Glomerular endothelial cell (primary cell): ENCODE measurements at places on chromosomes 4 and X. TPM values are rescaled to one million over a fixed set of nuclear protein-coding genes. Genes with fewer than 3 reads are reported as not detected.

DNA sequence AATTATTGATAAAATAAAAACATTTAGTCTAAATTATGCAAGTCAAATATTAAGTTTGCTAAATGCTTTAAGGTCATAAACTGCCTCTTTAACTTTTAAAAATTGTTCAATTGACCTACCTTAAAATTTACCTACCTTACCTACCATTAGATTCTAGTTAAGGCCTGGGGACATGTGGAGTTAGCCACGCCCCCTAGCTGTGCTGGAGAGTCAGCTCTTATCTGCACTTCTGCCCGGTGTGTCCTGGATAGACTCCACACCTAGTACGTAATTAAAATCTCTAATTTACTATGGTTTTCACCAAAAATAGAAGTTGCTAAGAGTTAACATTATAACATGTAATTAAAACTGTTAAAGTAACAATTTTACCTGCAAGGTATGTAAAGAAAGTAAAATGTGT lies 22.7 kb downstream of the TENM3 start:
- no peak for DNase-seq

DNA sequence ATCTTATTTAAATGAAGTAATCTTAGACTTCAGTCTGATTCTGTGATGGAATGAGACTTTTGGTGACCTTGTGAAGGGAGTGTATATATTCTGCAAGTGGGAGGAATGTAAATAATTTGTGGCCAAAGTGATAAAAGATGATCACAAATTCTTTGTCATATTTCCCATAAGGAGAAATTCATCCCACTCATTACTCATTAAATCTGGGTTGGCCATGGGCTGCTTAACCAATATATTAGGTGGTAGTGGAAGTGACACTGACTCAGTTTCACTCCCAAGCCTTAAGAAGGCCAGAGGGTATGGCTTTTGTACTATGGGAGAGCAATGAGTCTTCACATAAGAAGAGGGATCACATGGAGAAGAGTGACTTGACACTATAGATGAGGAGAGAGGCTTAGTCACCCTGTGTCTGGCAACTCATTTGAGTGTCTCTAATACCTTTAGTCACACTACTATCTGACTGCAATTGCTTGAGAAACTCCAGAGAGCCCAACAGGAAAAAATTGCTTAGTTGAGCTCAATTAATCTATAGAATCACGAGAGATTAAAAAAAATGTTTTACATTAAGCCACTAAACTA lies 408.2 kb upstream of the PITX2 start:
- DNase-seq = no peak

GRCh38 chr4:71377561-71377960 lies 38.7 kb downstream of the SLC4A4 start:
- no peak for DNase-seq

- DNase-seq = no peak
Measured at GRCh38 chr4:107635735-107636134, 84.3 kb downstream of the PAPSS1 start.

- DNase-seq = no peak
Measured at GRCh38 chr4:150327262-150327780, 249.1 kb downstream of the DCLK2 start.

DNA sequence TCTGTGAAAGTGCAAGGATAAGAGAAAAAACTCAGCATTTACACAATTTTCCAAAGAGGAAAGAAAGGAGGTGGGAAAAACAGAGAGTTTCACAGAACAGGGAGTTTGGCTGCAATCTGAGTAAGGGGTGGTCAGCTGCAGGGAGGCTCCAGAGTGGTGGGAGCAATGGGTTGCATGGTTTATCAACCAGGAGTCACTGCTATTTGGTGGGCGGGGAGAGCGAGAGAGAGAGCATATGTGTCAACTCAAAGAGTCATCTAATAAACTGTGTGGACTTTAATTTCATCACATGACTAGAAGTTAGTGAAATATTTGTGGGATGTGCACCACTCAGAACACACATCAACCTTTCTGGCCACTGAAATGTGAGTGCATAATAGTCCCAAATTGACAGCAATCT lies 94.6 kb downstream of the FAM13A start:
- DNase-seq = no peak

DNA sequence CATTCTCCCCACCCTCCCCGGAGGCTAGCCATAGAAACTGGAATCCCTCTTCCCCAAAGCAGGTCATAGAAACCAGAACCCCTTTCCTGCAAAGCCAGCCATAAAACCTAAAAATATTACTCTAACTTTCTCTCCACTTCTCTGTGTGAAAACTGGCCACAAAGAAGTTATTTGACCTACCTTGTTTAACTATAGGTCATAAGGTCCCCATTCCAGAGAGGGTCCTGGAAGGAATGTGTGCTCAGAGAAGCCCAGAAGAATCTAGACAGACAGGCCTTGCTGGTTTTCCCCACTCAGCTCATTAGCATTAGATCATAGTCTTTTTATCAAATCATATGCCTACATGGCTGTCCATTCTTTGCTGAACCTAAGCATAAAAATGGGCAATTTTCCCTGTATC lies 52.8 kb upstream of the TEX13A start:
- no peak for DNase-seq

DNA sequence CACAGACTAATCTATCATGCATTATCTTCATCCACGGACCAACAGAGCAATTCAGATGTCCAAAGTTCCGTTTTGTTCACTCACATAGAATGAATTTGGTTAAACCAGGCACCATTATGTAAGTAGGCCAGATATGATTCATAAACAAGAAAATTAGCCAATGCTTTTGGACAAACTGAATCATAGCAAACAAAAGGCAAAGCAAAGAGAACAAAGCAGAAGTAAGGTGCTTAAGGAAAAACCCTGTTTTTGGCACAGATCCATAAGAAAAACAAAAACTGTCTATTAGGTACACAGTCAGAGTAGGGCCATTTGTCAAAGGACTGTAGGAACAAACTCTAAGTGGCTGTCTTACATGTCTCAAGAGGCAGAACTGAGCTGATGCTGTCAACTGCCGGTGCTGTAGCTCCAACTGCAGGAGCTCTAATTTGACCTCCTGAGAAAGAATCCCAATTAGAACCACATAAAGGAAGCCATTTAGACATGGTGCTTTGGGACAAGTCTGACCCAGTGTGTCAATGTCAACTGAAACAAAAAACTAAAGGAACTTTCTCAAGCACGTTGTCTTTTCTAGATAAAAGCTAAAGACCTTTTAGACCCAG lies 146.7 kb downstream of the COL25A1 start:
- no peak for DNase-seq

- DNase-seq = no peak
Measured at GRCh38 chrX:7244405-7244804, 96.5 kb upstream of the PUDP start.

GRCh38 chrX:129938081-129938480 lies 32.1 kb downstream of the UTP14A start:
- no peak for DNase-seq

GRCh38 chr4:14262221-14262620 lies 634.7 kb upstream of the BOD1L1 start:
- DNase-seq = no peak

DNA sequence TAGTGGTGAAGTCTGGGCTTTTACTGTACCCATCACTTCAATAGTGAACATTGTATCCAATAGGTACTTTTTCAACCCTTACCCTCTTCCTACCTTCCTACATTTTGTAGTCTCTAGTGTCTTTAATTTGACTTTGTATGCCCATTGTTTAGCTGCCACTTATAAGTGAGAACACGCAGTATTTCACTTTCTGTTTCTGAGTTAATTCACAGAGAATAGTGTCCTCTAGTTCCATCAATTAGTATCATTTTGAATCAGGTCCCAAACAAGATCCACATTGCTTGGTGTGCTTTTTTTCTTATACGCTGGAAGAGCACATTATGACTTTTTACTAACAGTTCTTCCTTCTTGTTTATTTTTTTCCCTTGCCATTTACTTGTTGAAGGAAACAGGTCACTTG lies 176.0 kb upstream of the WDFY3 start:
- DNase-seq = no peak

- no peak for DNase-seq
Measured at GRCh38 chrX:13411496-13412207, 91.8 kb upstream of the ATXN3L start.

DNA sequence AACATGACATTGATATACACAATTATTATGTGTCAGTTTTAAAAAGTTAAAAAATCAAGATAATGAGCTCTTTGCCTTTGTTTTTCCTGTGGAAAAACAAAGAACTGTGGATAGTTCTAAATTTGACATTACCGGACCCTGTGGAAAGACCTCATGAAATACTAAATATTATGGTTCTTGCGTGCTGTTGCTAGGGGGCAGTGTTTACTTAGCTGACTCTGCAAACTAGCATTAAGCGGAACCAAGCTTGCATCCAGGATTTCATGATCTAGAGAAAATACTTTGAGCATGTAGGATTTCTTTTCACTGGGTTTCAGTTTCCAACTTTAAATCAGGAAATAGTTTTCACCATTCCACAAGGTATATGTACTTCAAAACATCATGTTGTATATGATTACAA lies 33.6 kb downstream of the CLCN4 start:
- peak; percentile 57 for DNase-seq

DNA sequence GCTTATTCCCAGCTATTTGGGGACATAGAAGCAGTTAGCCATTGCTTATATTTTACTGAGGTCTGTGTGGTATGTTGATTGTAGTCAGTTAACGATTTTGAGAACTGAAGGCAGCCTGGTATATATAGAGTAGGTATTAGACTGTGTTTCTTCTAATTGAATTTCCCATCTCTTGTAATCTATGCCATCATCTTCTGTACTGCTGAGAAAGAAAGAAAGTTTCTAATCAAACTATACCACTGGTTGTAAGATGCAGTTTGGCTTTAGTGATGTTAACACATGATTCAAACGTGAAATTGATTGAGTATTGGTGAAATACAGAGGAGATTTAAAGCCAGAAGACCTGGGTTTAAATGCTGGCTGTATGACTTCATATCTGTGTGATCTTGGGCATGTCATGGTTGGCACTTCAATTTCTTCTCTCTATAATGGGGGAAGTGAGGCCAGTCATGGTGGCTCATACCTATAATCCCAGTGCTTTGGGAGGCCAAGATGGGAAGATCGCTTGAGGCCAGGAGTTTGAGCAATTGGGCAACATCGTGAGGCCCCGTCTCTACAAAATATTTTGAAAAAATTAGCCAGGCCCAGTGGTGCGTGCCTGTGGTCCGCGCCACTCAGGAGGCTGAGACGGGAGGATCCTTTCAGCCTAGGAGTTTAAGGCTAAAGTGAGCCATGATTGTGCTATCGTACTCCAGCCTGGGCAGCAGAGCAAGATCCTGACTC lies 11.6 kb downstream of the HTT start:
- no peak for DNase-seq

DNA sequence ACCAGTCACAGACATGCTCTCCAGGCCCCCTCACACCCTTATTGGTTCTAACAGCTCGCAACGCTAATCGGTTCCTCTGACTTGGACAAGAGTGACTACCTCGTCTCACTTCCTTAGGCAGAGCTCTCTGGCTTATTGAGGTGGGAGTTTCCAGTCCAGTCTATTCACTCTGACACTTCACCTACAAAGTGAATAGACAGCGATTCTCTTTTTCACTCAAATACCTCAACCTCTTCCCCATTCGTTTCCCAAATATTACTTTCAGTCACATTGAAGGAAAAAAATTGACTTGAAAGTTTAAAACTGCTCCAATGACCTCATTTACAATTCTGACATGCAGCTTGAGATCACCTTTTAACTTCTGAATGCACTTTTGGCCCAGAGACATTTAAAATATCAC lies 17.7 kb downstream of the HELT start:
- DNase-seq = no peak

- no peak for DNase-seq
Measured at GRCh38 chr4:38322714-38323113, 341.3 kb upstream of the KLF3 start.

DNA sequence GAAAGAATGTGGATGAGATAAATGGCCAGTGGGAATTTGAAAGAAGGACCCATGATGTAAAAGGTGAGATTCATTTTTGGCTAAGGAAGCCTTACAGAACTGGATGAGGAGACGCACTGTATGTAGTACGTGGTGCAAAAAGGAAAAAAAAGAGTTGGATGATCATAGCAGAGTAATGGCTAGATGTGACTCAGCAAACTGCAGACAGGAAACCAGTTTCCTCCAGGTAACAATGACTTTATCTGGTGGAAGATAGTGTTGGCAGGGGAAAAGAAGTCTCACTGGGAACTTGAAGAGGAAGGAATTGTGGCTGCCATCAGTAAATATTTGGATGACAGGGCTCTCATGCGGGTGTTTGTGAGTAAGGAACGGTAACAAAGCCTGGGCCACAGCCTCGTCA lies 243.2 kb downstream of the CPE start:
- DNase-seq = peak; percentile 72

- DNase-seq = no peak
Measured at GRCh38 chr4:40335525-40335894, 377 bp downstream of the CHRNA9 start.

- DNase-seq = no peak
Measured at GRCh38 chr4:98614662-98615061, 43.7 kb downstream of the TSPAN5 start.

DNA sequence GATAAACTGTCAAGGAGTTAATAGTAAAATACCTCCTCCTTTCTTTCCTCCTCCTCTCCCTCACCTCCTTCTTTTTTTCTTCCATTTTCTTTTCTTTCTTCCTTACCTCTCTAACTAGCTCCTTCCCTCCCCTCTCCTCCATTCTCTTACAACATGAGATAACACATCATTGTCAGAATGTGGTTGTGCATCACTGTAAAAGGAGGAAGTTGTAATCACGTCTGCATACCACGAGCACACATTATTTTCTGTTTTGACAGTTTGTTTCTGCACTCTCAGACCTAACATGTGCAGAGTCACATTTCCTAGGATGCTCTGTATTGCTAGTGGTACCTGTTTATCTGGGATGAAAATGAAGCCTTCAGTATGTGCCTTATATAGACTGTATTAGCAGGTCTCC lies 9.1 kb downstream of the SLIT2 start:
- no peak for DNase-seq

DNA sequence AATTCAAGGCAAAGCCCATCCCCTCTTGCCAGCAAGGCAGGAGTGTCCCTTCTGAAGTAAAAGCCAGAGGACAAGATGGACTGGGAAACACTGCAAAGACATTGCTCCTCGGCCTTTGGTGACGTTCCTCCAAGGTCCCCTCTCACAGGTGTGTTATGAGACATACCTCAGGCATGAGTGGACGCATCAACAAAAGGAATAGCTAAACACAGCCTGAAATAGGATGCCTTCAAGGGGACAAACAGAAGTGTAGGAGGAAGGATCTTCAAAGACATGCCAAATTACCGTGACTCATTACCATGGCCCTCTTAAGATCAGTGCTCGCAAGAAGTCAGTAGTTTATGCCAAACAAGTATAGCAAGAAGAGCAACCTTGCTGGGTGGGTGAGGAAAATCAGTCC lies 6.0 kb upstream of the IDS start:
- no peak for DNase-seq

GRCh38 chr4:156620786-156621185 lies 350.8 kb downstream of the PDGFC start:
- DNase-seq = no peak

PPEF1 gene
- 0.19 TPM in 1 of 2 replicates, not detected in the other for total RNA-seq

IDH3G gene
- total RNA-seq = 94.4 and 102 TPM in 2 replicates

SMS gene
- total RNA-seq = 74.2 and 120 TPM in 2 replicates

RHOXF2B gene
- not detected in 2 replicates for total RNA-seq

EIF2S3 gene
- 126 and 165 TPM in 2 replicates for total RNA-seq

PCDH7 gene
- 3.1 and 11.3 TPM in 2 replicates for total RNA-seq

NXF2 gene
- total RNA-seq = not detected in 2 replicates

CENPI gene
- total RNA-seq = 3.4 and 5.0 TPM in 2 replicates

ARMCX4 gene
- 5.8 and 7.2 TPM in 2 replicates for total RNA-seq

SYTL5 gene
- total RNA-seq = 0.06 TPM in 1 of 2 replicates, not detected in the other

XK gene
- not detected in 2 replicates for total RNA-seq

SPANXA2 gene
- not detected in 2 replicates for total RNA-seq

F8A3 gene
- total RNA-seq = 1.8 and 9.0 TPM in 2 replicates

ACOT9 gene
- total RNA-seq = 64.1 and 90.7 TPM in 2 replicates

FHDC1 gene
- 0.24 and 0.88 TPM in 2 replicates for total RNA-seq

KDR gene
- 337 and 496 TPM in 2 replicates for total RNA-seq

TIMM8A gene
- total RNA-seq = 5.8 and 6.6 TPM in 2 replicates
